ENCODE measurements at places on chromosomes 5 and 9. TPM values are rescaled to one million over a fixed set of nuclear protein-coding genes. Genes with fewer than 3 reads are reported as not detected.

CA9 gene
- total RNA-seq = 1.1 TPM

GMCL2 gene
- not detected for total RNA-seq

FOXD4L3 gene
- not detected for total RNA-seq

FRMPD1 gene
- under 0.01 TPM for total RNA-seq

CSF1R gene
- total RNA-seq = 0.18 TPM

PCSK1 gene
- total RNA-seq = 0.58 TPM

NEUROG1 gene
- total RNA-seq = not detected

EIF4E1B gene
- not detected for total RNA-seq

PCDHGA1 gene
- total RNA-seq = not detected

AFAP1L1 gene
- 5.1 TPM for total RNA-seq

PGM5 gene
- 0.86 TPM for total RNA-seq

GGTA1 gene
- not detected for total RNA-seq

C5orf63 gene
- total RNA-seq = 2.6 TPM

BTNL3 gene
- total RNA-seq = not detected

ABLIM3 gene
- total RNA-seq = 47.0 TPM

STKLD1 gene
- 1.7 TPM for total RNA-seq

IL17B gene
- total RNA-seq = not detected

STK32A gene
- total RNA-seq = under 0.01 TPM

FBP2 gene
- 0.29 TPM for total RNA-seq

DOK3 gene
- 1.2 TPM for total RNA-seq

GPX3 gene
- total RNA-seq = 2.7 TPM

PCDHA9 gene
- total RNA-seq = not detected

PCDH1 gene
- not detected for total RNA-seq

PCA3 gene
- total RNA-seq = not detected

ORM2 gene
- total RNA-seq = not detected

TMOD1 gene
- total RNA-seq = 1.7 TPM

CDH18 gene
- not detected for total RNA-seq

SLC46A2 gene
- not detected for total RNA-seq

UBE2QL1 gene
- not detected for total RNA-seq

Data from myometrial cell (primary cell).